ENCODE measurements at places on chromosomes 13 and 19.

DNA sequence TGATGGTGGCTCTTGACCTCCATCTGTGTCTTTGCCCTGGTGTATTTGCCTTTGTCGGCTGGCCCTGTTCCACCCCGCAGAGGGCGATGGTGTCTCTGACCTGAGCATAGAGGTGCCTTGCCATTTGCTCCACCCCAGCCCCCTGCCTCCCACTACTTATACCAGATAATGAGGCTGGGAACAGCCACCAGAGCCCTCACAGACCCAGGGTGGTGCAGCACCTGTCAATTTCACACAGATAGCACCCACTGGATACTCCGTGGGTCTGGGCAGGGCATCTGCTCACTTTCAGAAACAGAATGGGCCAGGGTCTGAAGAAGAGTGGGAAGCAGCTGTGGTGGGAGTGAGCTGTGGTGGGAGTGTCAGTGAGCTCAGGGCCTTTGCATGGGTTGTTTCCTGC, 4.1 kb downstream of the ZNF536 start:
- no peak for DNase-seq

GRCh38 chr19:24074720-24075454, 12.1 kb upstream of the ZNF254 start:
- DNase-seq = no peak

GRCh38 chr13:35979361-35979951, 151.7 kb downstream of the DCLK1 start:
- no peak for DNase-seq

GRCh38 chr13:20136781-20137703, 23.8 kb downstream of the GJA3 start:
- no peak for DNase-seq

DNA sequence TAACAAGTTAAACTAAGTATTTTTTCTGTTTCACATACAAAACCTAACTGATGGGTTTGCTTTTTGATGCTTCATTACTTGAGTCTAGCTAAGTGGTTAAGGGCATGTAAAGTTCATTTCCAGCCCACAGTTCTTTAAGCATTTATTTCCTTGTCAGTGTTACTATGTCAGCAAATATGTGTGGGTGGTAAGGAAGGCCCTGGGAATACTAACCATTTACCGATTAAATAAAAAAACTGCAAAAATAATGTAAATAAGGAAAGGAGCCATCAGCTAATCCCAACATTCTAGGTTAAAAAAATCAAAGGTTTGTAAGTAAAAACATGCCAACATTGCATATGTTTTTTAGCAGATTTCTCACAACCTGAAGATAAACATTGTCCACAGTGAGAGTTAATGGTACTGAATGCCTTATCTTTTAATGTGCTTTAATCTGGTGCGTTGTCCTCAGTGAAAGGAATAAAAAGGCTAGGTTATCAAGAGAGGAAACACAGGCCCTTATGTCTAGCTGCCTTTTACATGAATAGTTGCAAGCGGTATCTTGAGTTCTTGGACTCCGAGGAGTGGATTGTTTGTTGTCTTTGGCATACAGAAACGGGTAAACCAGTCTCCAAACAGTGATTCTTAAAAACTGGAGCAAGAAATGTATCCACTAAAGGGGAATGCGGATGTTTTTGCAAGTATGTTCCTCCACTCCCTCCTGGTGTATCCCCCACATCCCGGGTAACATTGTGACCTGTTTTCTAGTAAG, 949.6 kb upstream of the SLC10A2 start:
- no peak for DNase-seq

GRCh38 chr13:78430166-78430791, 173.1 kb downstream of the POU4F1 start:
- DNase-seq = no peak

- DNase-seq = no peak
These were observed 18.7 kb downstream of the CACNG7 start for GRCh38 chr19:53927739-53928138.

DNA sequence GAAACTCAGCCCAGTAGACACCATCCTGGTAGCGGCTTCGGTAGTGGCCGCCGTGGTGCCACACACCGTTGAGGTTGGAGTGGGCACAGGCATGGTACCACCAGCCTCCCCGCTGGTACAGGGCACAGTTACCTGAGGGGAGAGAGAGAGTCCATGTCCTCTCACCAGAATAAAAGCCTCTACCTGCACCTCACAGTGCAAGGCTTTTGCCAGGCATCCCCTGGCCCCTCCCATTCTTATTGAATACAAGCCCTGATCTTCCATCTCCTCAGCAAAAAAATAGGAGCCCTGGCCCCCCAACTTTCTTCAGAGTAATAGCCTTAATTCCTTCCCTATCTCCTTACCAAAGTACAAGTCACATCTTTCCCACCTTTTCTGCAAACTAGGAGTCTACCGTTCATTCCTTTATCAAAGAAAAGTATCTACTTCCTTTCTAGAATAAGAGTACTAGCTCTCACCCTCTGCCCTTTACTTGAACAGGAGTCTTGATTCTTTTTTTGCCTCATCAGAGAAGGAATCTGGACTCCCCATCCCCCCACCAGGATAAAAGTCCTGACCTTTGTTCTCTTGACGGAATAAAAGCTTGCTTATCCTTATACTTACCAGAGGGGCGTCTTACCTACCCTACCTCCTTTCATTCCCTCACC, 6.7 kb downstream of the SHFL start:
- no peak for DNase-seq

DNA sequence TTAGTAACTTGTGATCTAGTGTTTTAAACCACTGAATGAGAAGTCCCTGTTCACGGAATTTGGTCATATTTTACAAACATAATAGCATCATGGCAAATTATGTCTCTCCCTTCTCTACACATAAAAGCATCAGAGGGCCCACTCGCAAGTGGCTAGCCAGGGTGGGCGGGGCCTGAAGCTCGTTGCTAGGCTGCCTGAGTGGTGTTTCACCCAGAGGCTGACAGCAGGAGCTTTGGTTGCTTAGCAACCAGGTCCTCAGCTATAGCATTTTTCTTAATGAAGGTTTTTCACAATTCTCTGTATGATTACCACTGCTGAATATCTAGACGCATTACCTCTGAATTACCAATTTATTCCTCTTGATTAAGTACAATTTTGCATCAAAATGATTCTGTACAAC, 126.5 kb downstream of the NALCN start:
- DNase-seq = no peak

DNA sequence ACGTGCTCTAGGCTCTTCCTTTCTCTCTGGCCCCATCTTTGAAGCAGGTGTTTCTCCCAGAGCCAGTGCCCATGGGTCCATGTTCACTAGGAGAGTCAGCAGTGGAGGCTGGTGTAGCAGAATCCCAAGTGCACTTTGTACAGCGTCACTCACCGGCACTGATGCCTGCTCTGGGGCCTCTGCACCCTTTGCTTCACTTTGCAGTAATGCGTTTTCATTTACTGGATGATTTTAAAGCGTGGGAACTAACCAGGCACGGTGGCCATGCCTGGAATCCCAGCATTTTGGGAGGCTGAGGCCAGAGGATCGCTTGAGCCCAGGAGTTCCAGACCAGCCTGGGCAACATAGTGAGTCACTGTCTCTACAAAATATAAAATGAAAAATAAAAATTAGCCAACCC, 30.7 kb downstream of the SLC25A42 start:
- DNase-seq = no peak

DNA sequence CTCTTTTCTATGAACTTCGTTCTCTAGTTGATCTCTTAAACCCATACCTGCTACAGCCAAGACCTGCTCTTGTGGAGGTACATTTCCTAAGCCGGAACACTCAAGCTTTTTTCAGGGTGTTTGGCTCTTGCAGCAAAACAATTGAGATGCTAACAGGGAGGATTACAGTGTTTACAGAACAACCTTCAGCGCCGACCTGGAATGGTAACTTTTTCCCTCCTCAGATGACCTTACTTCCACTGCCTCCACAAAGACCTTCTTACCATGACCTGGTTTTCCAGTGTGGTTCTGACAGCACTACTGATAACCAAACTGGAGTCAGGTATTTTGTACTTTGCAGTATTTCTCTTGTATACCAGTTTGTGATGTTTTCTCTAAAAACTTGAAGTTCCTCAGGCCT, 506 bp downstream of the KCNRG start:
- DNase-seq = no peak

DNA sequence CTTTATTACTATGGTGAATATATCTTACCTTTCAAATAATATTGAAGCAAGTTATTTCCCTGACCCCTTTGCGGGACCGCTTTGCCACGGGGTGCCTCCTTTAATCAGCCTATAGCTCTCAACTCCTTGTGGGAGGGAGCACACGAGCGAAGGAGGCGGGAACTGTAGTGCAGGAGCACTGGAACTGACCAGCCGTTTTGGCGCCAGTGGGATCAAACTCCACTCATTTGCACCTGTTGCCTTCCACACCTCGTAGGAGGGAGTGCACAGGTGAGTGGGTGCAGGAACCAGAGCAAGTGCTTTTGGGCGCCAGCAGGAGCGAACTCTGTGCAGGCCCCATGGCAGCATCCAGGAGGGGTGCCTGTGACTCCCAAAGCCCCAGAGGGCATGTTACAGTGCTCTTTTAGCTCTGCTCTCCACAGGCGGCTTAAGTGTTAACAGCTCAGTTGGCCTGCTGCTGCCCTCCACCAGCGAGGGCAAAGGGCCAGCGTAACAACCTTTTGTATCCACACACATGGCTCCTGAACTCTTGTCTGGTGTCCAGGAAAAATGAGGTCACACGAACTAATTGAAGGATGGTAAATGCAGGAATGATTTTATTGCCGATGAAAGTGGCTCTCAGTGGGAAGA, 206.9 kb downstream of the GGACT start:
- DNase-seq = no peak

- no peak for DNase-seq
These were observed 368.8 kb downstream of the TDRD3 start for GRCh38 chr13:60765700-60766411.

- no peak for DNase-seq
These were observed 482.0 kb downstream of the PCDH20 start for GRCh38 chr13:60933638-60934037.

- no peak for DNase-seq
These were observed 635.0 kb upstream of the SPRY2 start for GRCh38 chr13:80975903-80976302.
